ENCODE measurements at places on chromosomes 12 and 14.

GRCh38 chr12:86148071-86148470 lies 108.1 kb downstream of the MGAT4C start:
- DNase-seq: no peak

GRCh38 chr12:26285401-26285800 lies 90.0 kb downstream of the SSPN start:
- DNase-seq: no peak

- no peak for DNase-seq
Observed at GRCh38 chr14:72742118-72742837, 151.6 kb downstream of the DPF3 start.

- no peak for DNase-seq
Observed at GRCh38 chr12:44307506-44308168, 471.8 kb downstream of the TMEM117 start.

DNA sequence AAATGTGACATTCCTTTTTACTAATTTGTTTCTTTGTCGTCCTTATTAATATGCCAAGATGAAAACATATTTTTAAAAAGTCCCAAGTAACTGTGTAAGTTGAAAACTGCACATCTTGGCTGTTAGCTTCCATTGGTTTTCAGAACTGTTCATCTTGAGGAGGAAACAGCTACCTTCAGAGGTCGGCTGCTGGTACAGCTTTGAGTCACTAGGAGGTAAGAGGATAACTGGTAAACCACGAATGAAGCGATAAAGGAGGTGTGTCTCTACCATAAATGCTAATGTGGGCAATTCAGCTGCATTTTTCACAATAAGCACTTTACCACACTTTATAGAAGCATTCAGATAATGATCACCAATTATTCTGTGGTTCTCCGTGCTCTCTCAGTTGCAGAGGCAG lies 137.5 kb upstream of the KRAS start:
- DNase-seq: no peak

- no peak for DNase-seq
Observed at GRCh38 chr12:116101991-116102390, 175.5 kb downstream of the MED13L start.

GRCh38 chr12:100450735-100451134 lies 22.9 kb upstream of the NR1H4 start:
- DNase-seq: no peak

DNA sequence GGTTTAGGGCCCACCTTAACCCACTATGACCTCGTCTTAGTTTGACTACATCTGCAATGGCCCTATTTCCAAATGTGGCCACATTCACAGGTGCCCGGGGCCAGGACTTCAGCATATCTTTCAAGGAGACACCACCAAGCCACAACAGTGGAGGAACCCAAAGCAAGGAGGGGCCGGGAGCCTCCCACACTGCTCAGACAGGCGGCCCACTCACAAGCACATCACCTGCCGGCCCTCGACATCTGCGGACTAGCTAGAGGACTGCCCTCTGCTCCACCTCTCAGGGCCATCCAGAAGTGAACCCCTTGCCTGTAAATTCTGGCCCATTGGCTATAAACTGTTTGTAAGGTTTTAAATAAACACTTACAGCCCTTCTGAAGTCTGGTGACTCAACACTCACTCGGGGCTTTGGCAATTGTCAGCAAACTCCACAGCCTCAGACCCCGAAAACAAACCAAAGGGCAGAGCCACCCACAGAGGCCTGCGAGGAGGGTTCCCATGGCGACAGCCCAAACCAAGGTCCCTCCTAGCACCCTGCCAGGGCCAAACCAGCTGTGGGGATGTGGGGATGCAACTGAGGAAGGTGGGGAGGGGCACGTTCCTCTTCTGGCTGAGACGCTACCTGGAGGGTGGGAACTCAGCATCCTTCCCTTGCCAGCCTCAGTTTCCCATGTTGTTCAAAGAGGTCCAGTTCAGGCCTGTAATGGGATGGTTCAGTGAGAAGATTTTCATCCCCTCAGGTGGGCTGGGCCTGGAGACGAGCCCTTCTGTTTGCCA lies 95.8 kb downstream of the DICER1 start:
- DNase-seq: no peak

DNA sequence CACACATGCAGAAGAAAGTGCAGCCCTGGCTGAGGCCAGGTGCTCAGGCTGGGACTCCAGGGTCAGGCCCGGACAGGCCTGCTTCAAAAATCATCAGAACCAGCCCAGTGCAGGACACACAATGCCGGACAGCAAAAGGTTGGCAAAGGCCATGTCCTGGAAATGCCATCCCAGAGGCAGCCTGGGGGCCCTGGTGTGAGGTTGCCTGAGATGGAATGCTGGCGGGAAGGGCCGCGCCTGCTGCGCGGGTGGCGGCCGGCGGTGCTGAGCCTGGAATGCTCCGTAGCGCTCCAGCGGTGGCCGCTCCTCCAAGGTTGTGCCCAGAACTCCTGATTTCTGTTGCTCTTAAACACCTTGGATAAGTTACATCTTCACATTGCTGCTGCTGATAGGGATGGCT lies 21.7 kb upstream of the CRIP2 start:
- no peak for DNase-seq

DNA sequence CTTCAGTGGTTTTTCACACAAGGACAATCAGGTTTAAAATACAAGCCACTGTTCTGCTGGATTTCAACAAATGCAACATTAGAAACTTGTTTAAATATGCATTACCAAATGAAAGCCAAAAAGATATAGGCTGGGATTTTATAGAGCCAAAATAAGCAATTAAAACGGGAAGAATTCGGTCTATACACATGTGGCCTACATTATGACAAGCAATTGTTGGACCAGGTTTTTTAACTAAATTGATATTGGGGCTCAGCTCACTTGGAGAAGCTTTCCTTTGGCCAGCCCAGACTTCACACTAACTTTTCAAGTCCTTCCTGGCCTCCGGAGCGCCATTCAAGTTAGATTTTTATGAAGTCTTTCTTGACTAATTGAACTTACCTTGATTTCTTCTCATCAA lies 16.9 kb upstream of the PDE3A start:
- no peak for DNase-seq

DNA sequence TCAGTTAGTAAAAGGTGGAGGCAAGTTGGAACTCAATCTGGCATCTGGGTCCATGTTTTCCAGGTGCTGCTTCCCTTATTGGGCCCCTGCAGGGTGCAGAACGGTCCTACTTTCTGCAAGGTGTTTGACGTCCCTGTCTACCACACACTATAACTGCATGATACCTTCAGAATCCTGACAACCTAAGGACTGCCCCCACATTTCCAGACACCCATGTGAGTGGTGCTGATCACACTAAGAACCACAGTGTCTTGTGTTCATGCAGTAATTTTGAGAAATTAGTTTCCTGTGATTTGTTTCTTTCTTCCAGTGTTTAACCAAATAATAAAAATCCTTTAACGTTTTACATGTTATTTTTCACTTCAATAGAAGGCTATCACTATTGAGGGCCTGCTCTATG lies 121.1 kb upstream of the MDM1 start:
- no peak for DNase-seq

GRCh38 chr14:73977896-73978295 lies 27.8 kb downstream of the COQ6 start:
- DNase-seq: no peak

DNA sequence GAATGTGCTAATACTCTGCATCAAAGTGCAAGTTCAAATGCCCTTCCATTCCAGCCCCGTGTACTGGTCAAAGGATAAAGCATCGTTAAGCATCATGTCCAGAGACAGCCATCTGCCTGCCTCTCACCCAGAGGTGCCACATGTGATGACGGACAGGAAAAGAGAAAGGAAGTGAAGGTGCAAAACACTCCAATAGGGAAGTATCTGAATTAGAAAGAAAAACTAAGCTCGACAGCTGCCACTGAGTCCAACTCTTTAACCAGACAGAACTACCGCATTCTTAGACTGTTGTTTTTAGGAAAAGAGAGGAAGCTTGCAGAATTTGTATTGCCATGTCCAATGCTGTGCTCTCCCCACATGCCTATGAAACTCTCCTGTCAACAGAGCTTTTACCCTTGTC lies 465.0 kb upstream of the SOX5 start:
- no peak for DNase-seq

Data from KG1 (cell line).